ENCODE measurements at places on chromosomes 2 and 18.

- no peak for DNase-seq
Measured at GRCh38 chr2:8234757-8235374, 447.0 kb upstream of the ID2 start.

GRCh38 chr2:220277445-220277975 lies 650.1 kb downstream of the SLC4A3 start:
- DNase-seq: peak; percentile 74

DNA sequence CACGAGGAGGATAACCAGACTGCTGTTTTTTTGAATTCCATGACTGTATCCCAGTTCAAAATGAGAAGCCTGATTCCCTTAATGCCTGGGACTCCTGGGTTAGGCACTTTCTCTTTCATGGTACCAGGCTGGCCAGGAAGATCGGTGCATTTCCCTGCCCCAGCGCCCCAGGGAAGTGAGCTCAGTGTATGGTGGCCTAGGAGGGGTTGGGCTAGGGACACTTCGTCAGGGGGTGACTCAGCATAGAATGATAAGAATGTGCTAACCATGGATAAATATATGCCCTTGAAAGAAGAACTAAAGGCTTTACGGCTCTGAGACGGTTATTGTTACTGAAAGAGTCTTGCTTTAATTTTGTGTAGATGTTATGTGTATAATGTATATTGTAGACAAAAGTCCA lies 27.5 kb upstream of the FAM237A start:
- DNase-seq: no peak

DNA sequence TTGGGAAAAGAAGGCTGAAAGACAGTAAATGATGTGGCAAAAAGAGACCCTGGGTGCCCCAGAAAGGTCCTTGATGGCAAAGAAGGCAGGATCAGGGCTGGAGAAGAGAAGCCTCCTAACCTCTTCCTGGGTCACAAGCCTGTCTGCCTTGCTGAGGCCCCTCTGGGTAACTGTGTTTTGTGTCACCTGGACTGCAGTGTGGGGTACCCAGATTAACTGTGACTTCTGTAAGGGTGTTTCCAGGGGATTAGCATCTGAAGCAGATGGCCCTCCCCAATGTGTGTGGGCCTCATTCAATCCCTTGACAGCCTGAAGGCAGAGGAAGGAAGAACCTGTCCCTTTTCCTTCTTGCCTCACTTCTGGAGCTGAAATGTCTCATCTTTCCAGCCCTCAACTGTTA lies 35.6 kb upstream of the APCDD1 start:
- DNase-seq: no peak

- DNase-seq: no peak
Measured at GRCh38 chr2:233487748-233488345, 78.7 kb downstream of the USP40 start.

DNA sequence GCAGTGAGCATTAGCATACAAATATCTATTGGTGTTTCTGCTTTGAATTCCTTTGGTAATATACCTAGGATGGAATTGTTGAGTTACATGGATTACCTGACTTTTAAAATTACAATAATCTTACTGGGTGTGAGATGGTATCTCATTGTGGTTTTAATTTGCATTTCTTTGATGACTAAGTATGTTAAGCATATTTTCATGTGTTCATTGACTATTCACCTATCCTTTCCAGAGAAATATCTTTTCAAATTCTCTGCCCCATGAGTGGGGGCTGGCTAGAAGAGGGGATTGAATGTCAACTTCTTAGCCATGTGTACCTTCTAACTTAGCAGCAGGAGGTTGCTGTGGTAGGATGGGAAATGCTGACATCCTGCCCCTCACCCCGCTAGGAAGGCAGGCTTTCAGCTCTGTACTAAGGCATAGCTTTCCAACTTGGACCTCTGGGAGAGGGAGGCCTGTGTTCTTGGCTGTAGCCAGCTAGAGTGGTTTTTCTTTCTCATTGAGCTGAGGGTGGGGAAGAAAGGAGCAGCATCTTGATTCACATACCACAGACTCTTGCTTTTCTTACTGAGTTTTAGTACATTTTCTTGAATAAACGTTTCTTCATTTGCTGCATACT lies 63.3 kb upstream of the TTC27 start:
- DNase-seq: no peak

GRCh38 chr2:114185501-114185900 lies 256.9 kb upstream of the DPP10 start:
- DNase-seq: no peak

- no peak for DNase-seq
Measured at GRCh38 chr2:10326707-10327594, 24.2 kb downstream of the HPCAL1 start.

DNA sequence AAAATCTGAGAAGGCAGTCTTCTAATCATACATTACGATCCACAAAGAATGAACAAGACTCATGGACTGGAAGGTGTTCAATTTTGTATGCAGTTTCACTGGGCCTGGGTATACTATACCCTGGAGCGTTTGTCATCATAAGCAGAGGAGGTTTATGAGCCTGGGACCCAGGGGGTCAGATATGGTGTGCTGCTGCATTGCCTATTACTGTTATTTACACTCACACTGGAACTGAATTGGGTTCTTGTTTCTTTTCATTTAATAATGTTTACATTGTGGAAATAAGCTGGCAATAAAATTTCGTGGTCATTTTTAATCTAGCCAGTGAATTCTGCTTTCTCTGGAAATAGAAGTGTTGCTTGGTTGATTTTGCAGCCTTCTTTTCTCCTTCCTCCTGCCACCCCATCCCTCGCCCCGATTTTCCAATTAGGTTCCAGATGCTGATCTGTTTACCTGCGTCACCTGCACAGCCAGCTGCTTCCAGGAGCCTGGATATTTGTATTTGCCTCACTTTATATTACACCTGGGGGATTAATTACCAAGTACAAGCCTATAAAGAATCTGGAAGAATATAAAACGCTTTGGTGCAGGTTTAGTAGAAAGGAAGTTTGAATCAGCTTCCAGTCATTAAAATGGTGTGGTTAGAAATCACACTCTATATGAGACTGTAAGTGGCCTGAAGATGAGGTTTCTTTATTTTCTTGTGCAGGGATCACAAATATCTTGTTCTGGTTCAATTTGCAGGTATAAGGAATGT lies 234.4 kb downstream of the SOCS6 start:
- no peak for DNase-seq

- DNase-seq: no peak
Measured at GRCh38 chr2:188294352-188294926, 2.8 kb downstream of the GULP1 start.

GRCh38 chr2:62293490-62294271 lies 97.8 kb downstream of the B3GNT2 start:
- no peak for DNase-seq

- DNase-seq: no peak
Measured at GRCh38 chr18:13220361-13220991, 1.9 kb downstream of the LDLRAD4 start.
